ENCODE measurements at places on chromosomes 2 and 18.

DNA sequence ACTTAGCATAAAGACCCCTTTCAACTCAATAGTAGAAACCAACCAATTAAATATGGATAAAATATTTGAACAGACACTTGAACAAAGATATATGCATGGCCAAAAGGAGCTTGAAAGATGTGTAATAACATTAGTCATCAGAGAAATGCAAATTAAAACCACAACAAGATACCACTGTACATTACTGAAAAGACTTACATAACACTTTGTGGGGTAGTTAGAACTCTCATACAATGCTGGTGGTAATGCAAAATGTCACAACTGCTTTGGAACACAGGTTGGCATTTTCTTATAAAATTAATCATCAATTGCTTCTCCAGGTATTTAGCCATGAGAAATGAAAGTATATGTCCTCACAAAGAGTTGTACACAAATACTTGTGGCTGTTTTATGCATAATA lies 60.7 kb downstream of the TTC27 start:
- DNase-seq = no peak

GRCh38 chr2:84856787-84857186 lies 24.1 kb downstream of the TRABD2A start:
- no peak for DNase-seq

GRCh38 chr2:205959521-205959920 lies 126.5 kb downstream of the INO80D start:
- DNase-seq = no peak

- no peak for DNase-seq
Measured at GRCh38 chr2:207805566-207806226, 36.0 kb upstream of the FZD5 start.

GRCh38 chr2:187552381-187552780 lies 1.9 kb downstream of the TFPI start:
- DNase-seq = no peak
